ENCODE measurements at places on chromosomes 13 and 19.

DNA sequence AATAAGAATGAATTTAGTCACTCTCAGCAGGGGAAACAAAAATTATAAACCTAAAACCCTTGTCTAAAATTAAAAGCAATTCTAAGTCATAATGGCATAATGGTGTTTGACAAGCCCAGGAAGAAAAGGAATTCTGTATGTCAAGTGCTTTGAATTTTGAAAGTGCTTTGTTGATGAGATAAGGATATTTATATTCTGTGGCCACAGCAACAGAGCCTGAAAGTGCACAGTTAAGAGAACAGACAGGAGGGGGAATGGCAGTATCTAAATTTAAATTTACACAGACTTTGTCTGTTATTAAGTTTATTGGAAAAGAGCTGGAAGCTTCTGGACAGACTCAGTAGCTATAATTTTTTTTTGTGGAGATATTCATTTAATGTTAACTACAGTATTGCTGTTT lies 69.8 kb downstream of the OLFM4 start:
- no peak for DNase-seq

DNA sequence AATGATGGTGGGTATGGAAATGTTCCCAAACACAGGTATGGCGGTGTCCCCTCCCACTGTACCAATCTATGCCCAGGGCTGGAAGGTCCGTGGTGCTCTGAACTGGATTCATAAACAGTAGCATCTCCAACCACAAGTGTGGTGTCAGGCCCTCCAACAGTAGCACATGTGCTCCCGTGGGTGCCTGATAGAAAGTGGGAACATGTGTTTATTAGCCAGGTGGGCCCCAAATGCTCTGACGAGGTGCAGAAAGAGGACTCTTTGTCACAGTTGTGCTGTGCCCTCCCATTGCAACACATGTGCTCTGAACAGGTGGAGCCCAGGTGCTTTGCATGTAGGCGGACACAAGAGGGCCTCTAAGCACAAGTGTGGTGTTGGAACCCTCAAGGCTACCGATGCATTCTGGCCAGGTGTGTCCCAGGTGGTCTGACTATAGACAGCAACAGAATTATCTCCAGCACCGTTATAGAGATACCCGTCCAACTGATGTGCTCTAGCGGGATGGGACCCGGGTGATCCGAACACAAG lies 75.4 kb upstream of the ZNF30 start:
- DNase-seq, result no peak

- peak; percentile 88 for DNase-seq
Observed at GRCh38 chr19:4571305-4571917, 11.9 kb upstream of the SEMA6B start.

GRCh38 chr13:50444726-50445125 lies 398.8 kb downstream of the DLEU7 start:
- DNase-seq, result no peak

GRCh38 chr13:77235456-77236022 lies 91.4 kb downstream of the MYCBP2 start:
- DNase-seq, result no peak

DNA sequence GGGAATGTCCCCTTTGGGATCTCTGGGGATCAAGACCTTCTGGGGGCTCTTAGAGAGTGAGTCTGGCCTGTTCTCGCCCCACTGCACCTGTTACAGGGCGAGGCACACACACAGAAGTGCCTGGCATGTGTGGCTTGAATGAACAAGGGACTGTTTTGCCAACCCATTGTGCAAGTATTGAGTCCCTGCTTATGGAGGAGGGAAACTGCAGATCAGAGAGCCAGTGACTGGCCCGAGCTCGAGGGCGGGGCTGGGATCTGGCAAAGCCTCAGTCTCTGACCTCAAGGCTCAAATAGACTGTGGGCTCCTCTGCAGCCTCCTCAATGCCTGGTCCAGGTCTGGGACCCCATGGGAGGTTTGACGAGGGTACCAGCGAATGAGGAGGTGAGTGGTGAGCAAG lies 5.5 kb downstream of the RAVER1 start:
- no peak for DNase-seq

DNA sequence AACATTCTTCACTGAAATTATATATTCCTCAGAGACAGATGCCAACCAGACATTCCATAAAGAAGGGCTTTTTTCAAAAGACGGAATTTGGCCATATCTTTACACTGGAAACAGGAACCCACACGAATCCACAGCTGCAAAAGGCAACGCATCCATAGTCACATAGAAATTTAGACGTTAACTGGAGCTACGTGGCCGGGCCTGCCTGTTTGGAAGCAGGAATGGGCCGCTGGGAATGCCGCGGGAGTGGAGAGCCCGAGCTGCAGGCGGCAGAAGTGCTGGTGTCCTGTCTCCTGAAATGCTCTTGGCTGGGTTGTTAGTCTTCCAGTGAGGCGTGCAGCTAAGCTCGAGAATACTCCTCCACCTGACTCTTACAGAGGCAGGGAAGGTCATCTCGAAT lies 122.2 kb downstream of the KL start:
- DNase-seq, result peak; percentile 77

- peak; percentile 90 for DNase-seq
Observed at GRCh38 chr19:48308631-48309586, 16.4 kb upstream of the EMP3 start.

DNA sequence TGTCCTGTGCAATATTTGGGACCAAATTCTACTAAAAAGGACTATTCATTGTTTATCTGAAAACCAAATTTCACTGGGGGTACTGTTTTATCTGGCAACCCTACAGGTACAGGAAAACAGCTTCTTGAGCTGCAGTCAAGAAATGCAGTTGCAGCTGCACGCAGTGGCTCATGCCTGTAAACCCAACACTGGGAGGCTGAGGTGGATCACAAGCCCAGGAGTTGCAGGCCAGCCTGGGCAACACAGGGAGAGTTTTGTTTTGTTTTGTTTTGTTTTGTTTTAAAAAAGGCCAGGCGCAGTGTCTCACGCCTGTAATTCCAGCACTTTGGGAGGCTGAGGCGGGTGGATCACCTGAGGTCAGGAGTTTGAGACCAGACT lies 11.6 kb upstream of the ZSCAN1 start:
- no peak for DNase-seq

DNA sequence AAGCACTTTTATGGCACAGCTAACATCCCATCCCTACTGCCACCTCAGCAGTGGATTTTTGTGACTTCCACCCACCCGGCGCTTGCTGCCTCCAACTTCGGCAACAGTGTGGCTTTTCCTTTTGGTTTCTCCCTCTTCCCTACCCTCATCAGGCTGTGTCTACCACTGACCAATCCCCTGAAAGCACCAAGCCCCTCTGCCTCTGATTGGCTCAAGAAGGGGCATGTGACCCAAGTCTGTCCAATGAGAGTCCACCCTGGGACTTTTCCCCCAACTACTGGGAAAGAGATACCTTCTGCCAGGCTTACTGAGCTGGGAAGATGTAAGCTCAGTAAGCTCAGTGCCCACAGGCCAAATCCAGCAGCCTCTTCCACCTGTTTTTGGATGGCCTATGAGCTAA lies 5.8 kb downstream of the SMIM7 start:
- DNase-seq, result no peak

DNA sequence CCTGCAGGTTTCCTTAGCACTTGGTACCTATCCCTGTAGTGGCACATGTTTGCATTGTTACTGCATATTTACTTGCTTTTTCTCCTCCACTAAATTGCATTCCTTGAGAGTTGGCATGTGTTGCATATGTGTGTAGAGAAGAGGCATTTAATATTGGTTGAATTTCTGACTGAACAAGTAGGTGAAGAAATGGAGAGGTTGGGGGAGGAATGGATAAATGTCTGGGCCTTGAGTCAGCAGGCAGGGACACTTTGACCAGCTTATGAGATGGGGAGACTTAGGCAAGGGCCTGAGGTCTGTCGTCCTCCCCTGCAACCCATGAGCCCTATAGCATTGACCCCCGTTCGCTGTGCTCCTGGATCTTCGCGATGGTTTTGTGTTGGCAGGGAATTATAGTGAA lies 2.0 kb upstream of the GPR18 start:
- DNase-seq, result no peak

GRCh38 chr13:39422845-39423565 lies 180.0 kb downstream of the LHFPL6 start:
- DNase-seq, result no peak

- peak; percentile 18 for DNase-seq
Observed at GRCh38 chr19:18422530-18423191, 3.5 kb downstream of the SSBP4 start.

DNA sequence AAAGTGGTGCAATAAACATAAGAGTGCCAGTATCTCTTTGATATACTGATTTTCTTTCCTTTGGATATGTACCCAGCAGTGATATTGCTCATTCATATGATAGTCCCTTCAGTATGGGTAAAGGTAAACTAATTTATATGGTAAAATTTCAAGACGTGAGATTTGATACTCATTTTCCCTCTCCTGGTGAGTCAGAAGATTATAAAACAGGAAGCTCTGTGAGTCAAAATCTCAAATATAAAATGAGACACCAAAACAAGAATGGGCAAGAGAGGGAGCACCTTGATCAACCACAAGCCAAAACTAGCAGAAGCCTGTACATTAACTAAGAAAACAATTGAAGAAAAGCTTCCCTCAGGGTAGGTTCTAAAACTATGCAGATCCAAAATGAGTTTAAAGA lies 216.3 kb downstream of the SLITRK6 start:
- DNase-seq, result no peak

DNA sequence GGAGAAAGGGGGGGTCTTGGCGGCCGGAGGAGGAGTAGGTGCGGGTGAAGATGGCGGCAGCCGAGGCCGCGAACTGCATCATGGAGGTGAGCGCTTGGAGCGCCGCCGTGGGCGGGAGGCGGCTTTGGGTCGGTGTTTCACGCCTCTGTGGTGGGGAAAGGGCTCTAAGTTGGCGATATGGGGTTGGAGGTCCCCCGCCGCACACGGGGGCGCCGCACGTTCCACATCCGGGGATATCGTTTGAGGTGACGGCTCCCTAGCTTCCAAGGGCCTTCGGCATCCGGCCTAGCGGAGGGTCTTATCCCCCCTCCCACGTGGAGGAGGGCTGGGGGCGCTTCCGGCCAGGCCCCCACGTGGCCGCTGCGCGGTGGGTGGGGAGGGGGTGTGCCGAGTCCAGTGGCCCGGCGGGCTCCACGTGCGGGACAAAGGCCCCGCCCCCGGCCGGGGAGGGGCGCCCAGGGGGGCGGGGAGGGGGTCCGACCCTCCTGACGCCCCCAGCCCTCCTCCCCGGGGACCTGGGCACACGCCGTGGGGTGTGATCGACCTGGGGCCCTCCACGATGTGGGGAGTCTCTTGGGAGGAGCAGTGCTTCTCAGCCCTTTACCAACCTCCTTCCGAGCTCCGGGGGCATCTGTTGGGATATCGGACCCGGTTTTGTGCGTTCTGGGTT lies at the start of gene PRMT1:
TSS of gene PRMT1 (plus strand) at position 41 of the 670 bp plus-strand sequence. CDS start at position 51, 10 bp downstream.
- DNase-seq, result peak; percentile 83

GRCh38 chr19:3275583-3276340 lies 51.3 kb downstream of the CELF5 start:
- DNase-seq, result no peak

GRCh38 chr13:67281466-67281865 lies 51.3 kb upstream of the PCDH9 start:
- no peak for DNase-seq

GRCh38 chr13:30615481-30615865 lies 2.2 kb upstream of the USPL1 start:
- DNase-seq, result peak; percentile 43

DNA sequence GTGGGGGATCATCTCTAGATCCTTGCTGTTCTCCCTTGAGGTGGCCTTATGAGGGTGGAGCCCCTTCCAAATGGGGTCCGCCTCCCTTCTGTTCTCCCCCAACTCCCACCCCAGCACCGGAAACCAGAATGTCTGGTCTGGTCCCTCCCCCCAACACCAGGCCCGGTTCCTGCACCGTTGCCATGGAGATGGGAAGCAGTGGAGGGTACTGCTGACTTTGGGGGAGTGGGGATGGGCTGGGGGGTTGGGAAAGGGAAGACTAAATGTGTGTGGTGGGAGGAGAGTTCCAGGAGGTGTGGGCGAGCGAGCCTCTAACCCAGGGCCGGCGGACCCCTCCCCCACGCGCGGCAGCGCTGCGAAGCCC lies 1.7 kb downstream of the SHANK1 start:
- DNase-seq, result no peak

DNA sequence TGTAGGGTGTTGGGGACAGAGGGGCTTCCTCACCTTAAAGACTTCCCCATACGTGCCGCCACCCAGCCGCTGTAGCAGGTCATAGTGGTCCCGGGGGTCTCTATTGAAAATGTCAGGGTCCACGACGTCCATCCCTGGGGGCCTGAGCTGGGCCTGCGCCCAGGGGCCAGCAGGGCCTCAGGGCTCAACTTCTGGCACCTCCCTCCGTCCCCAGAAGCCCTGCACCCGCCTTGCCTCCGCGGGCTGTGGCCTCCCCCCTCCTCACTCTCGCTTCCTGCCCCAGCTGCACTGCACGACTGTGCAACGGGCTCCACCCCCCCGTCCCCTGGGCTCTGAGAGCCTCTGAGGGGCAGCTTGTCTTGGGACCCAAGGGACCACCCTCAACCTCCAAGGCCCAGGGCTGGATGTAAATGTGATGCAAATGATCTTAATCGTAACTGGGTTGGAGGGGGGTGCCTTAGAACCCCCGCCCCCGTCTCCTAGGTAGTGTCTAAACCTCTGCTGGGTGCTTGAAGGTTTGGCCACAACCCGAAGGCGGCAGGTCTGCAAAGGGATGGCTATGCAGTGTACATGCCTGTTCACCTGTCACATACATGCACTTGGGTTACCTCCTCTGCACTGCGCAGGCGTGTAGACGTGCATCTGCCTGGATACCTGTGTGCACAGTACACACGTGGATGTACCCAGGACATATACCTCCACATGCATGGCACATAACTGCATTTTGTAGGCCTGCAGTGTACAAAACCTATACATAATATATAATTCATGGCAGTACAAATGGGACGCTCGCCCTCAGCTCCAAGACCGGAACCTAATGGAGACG lies at the start of gene MAP4K1:
TSS of gene MAP4K1 (minus strand) at position 190 of the 826 bp plus-strand sequence. CDS start at position 132, 58 bp downstream.
- peak; percentile 34 for DNase-seq

DNA sequence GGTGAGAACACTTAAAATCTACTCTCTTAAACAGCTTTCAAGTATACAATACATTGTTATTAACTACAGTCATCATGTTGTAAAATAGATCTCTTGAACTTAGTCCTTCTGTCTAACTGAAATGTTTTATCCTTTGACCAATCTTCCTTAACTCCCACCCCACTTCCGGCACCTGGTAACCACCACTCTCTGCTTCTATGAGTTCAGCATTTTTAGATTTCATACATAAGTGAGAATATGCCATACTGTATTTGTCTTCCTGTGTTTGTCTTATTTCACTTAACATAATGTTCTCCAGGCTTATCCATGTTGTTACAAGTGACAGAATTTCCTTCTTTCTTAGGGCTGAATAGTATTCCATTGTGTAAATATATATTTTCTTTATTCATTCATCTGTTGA lies 144.1 kb upstream of the TRPC4 start:
- DNase-seq, result no peak

DNA sequence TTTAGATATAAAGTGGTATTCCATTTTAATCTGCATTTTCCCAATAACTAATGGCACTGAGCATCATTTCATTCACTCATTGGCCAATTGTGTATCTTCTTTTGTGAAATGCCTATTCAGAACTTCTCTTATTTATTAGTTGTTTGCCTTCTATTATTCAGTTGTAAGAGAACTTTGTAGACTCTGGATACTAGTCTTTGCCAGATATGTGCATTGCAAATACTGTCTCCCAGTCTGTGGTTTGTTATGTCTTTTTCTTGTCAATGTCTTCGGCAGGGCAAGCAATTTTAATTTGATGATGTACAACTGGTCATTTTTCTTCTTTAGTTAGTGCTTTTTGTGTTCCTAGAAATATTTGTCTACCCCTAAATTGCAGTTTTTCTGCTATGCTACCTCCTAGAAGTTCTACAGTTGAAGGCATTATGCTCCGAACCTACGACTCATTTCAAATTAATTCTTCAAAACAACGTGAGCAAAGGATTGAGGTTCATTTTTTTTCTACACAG lies 115.9 kb downstream of the TSHZ3 start:
- DNase-seq, result no peak
